NCI-H187 (cell line): ENCODE measurements at places on chromosomes 1 and 21.

- no peak for DNase-seq
Observed at GRCh38 chr1:15968172-15968571, 7.7 kb downstream of the ZBTB17 start.

DNA sequence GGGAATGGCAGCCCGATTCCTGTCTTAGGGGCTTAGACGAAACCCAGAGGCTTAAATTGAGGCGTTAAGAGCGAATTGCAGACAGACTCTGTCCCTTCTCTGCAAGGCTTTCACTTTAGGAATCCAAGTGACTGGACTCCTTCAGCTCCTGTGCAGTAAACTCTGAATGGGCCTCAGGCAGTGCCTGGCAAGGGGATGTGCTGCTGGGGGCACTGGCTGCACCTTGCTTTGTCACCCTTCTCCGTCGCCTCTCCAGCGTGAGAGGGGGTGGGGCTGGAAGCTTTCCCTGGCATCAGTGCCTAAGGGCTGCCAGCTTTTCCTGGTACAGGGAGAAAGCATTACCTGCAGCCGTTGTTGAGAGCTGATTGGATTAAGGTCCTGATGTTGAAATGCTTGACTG, 39.9 kb upstream of the NFASC start:
- DNase-seq = no peak

DNA sequence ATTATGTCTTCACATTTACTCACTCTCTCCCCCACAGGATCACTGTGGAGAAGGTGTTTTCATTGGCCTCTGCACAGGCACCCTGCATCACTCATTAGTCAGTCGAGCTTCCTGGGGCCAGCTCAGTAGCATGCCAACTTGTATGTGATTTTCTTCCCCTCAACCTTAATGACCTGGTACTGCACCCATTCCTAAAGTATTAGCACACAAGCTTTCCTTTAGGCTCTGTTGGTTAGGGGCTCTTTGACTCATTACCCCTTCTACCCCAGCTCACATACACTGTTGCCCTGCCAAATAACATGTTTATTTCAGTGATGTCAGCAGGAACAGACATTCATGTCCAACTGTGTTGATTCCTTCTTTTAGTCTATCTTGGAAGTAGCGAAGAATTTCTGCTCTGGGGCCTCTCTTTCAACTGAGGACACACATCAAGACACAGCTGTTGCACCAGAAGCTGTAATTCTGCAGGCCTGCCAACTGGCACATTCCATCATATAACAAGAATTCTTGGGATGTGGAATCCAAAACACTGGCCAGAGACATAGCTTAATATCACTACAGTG, 603.5 kb upstream of the ADAMTS5 start:
- DNase-seq = no peak

DNA sequence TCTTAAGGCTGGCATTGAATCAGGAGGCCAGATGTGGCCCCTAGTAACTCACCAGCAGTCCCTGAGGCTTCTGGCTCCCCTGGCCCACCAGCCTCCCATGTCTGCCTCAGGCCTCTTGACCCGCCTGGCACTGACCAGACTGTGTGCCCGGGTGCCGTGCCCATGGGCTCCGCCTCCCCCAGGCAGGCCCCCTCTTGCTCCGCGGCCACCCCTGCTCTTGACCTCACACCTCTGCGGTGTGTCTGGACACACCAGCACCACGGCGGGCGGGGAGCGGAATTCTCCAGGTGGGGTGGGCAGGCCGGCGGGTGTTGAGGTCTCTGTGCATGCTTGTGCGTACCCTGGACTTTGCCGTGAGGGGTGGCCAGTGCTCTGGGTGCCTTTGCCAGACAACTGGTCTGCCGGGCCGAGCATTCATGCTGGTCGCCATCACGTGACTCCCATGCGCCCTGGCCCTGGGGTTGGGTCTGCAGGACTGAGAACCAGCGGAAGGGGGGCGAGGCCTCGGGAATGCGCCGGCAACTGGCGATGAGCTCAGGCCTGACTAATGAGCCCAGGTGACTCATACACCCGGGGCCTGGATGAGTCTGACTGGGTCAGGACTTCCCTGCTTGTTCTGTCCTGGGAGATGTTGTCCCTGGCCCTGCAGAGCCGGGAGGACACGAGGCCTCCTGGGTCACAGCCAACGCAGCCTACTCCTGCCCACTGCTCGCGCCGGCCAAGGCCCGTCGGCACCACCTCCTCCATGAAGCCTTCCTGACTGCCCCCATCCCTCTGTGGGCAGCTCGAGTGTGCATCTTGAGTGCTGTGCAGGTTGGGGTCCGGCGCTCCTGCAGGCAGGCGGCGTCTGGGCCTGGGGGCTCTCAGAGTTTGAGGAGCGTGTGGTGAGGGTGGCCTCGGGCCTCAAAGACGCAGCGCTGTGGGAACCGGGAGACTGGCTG, 22.6 kb downstream of the COL18A1 start:
- no peak for DNase-seq

- DNase-seq = no peak
Observed at GRCh38 chr21:32494934-32495709, 82.6 kb downstream of the EVA1C start.

GRCh38 chr1:51679435-51679834, 62.5 kb downstream of the OSBPL9 start:
- no peak for DNase-seq
